Uterine smooth muscle cell (primary cell): ENCODE measurements at places on chromosomes 2 and 18. TPM values are rescaled to one million over a fixed set of nuclear protein-coding genes. Genes with fewer than 3 reads are reported as not detected.

FTCDNL1 gene
- total RNA-seq, result 1.3 and 4.1 TPM in 2 replicates

LINC00305 gene
- total RNA-seq, result not detected in 2 replicates

TTR gene
- total RNA-seq, result not detected in 2 replicates

TFCP2L1 gene
- total RNA-seq, result under 0.01 TPM in 2 replicates

CNGA3 gene
- total RNA-seq, result not detected in 2 replicates

ACVR2A gene
- total RNA-seq, result 10.1 and 15.1 TPM in 2 replicates

EPHA4 gene
- 16.5 and 33.2 TPM in 2 replicates for total RNA-seq

VWA3B gene
- not detected in 2 replicates for total RNA-seq
